ENCODE measurements at places on chromosomes 7 and 10.

- no peak for DNase-seq
Measured at GRCh38 chr7:99949645-99950228, 20.3 kb upstream of the GJC3 start.

DNA sequence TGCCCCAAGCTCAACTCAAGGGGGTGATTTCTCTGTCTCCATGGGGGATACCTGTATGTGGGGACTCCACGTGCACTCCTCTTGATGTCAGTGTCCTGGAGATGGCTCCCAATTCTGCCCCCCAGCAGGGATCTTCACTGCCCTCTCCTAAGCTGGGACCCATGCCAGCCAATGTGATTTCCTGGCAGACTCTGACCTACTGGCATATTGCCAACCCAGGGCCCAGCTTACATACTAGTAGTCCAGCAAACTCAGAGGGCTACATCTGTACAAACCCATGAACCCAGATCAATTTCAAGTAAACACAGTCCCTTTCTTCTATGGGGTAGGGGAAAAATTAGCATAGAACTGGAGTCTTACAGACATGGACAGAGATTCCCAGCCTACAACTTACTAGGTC lies 26.2 kb upstream of the BMPR1A start:
- no peak for DNase-seq

DNA sequence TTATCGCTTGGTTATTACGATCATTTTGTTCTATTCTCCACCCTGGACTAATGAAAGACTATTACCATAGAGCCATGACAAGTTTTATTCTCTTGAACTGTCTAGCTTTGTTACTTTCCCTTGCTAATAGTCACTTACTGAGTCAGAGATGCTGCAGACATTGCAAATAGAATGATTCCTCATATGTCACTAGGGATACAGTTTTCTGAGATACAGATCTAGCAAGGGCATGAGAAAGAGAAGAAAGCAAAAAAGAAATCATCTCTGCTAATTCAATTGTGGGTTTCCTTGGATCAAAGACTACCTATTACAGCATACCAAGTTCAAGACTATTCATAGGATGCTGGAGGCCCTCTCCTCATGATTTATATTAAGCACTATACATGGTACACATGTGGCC lies 204.3 kb downstream of the MBL2 start:
- DNase-seq: no peak

DNA sequence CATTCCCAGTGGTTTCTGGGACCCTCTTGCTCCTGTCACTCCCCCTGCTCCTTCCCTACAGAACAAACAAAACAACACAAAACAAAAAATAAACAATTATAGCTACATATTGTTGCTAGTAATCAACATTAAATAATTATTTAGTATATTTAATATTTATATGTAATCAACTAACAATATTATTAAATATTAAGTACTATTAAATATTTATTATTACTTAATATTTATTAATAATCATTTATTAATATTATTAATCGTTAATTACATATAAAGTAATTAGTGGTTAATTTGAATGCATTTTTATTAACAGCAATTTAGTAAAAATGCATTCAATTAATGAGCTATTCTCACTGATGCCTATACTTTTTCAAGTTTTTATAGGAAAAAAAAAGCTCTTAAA lies 139.4 kb downstream of the ITGB8 start:
- no peak for DNase-seq

GRCh38 chr7:110718503-110719205 lies 372.3 kb upstream of the LRRN3 start:
- no peak for DNase-seq

GRCh38 chr10:58326967-58327381 lies 7.8 kb upstream of the UBE2D1 start:
- no peak for DNase-seq

GRCh38 chr7:135197906-135198655 lies 13.2 kb downstream of the WDR91 start:
- DNase-seq: no peak
